ENCODE measurements at places on chromosomes 2 and 18.

DNA sequence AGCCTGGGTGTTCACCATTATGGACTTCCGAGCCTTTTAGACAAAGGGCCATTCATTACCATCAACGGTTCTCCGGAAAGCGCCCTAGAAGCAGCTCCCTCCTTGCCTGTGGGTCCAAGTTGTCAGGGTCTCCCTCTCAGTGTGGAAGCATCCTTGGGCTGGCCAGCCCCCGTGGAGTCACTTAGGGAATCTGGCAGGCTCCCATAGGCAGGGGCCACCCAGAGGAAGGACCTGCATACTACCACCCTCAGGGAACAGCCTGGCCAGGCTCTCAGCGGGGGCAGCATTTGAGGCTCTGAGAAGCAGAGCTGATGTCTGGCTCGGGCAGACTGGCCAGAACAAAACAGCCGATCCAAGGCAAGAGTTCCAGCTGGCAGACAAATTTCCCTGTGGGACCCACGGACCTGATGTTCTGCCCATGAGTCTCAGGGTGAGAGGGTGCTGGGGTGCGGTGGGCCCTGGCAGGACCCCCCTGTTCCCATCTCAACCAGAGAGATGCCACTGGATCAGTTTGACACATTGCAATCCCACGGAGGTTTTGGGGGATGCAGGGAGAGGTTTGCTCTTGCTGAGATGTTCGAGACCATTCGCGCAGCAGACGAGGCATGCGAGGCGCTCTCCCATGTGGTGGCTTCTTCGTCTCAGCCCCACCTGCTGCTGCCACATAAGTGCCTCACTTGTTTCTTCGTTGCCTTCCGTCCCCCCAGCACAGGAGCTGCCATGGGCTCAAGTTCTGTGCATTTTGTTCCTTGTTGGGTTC, 56.9 kb downstream of the ACKR3 start:
- no peak for DNase-seq

GRCh38 chr2:12412898-12413305, 303.8 kb upstream of the TRIB2 start:
- DNase-seq, result peak; percentile 50

GRCh38 chr18:51425475-51425874, 228.0 kb upstream of the MEX3C start:
- no peak for DNase-seq

- peak; percentile 95 for DNase-seq
Measured at GRCh38 chr2:54903736-54904554, 146.3 kb downstream of the RTN4 start.

GRCh38 chr2:70830366-70830765, 5.2 kb downstream of the CD207 start:
- DNase-seq, result no peak

GRCh38 chr18:1383465-1383864, 478.8 kb downstream of the ADCYAP1 start:
- no peak for DNase-seq

DNA sequence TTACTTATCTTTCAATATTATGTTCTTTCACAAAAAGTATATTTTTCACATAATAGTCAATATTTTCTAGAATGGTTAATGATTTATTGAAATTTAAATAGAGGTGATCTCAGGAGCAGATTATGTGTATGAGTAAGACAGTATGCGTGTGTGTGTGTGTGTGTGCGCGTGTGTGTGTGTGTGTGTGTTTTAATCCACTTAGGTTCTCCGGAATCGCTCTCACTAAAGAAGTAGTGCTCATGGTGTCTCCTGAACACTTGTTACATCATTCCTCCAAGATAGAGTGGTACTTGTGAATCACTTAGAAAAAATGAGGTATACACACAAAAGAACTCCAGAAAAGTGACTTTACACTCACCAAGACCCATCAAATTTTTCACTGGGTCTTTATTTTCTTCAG, 91.0 kb upstream of the KCNH7 start:
- DNase-seq, result no peak

- DNase-seq, result no peak
Measured at GRCh38 chr2:234869969-234870368, 81.8 kb upstream of the SH3BP4 start.

DNA sequence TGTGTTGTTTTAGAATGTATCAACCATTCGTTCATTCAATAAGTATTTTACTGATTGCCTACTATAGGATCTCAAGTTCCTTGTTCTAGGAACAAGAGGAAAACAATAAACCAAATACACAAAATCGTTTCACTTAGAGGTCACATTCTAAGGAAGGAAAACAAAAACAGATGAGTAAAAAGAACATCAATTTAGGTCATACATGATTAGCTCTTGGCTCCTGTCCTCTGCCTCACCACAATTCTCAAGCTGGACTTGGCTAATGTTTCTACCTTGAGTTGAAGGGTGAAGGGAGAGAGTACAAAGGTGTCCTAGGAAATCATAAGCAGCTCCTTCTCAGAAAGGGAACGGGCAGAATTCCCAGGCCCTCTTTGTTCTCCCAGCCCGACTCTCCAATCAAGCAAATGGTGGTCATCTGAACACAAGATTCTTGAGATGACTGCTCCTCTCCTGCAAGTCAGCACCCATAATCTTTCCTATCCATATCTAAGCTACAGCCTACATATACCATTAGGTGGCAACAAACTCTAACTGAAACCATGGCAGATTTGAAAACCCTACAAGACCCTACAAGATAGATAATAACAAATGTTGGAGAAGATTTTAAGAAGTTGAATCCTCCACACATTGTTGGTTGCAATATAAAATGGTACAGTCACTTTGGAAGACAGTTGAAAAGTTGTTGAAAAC, 76.0 kb downstream of the CBLN2 start:
- DNase-seq, result peak; percentile 1

- peak; percentile 72 for DNase-seq
Measured at GRCh38 chr2:48414980-48415835, 114.7 kb upstream of the STON1 start.

DNA sequence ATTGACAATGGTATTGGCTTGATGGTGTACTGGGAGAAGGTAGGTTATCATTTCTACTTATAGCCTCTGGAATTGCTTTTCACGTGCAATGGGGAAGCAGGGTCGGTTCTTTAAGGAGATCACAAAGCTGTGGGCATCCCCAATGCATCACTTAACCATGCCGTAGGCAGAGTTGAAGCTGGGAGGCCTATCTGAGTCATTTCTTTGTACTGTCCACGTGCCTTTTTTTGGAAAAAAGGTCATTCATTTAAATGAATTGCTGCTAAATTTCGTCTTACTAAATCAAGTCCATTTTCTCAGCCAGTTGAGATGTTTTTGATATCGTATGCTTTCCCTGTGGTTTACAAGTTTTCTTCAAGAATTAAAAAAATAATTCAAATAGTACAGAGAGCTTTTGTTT, 17.2 kb upstream of the GYPC start:
- no peak for DNase-seq

DNA sequence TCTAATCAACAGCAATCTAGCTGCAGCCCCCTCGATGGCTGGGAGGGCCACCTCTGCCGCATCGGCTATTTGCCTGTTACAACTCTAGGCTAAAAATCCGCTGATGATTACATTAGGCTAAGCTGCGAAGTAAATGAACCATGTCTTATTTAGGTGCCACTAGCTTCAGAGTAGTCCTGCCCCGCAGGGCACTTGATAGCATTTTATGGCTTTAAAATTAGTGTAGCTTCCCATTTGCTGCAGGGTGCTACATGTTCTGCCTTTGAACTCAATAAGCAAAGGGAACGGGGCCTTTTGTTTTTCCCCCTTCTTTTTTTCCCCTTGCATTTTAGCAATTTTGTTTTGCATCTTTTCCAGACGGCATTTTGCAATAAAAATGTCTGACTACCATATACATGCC, 270.2 kb downstream of the GBX2 start:
- DNase-seq, result no peak

- no peak for DNase-seq
Measured at GRCh38 chr2:234249873-234250272, 199.4 kb downstream of the SPP2 start.

GRCh38 chr2:17476830-17477229, 41.4 kb downstream of the RAD51AP2 start:
- peak; percentile 82 for DNase-seq

DNA sequence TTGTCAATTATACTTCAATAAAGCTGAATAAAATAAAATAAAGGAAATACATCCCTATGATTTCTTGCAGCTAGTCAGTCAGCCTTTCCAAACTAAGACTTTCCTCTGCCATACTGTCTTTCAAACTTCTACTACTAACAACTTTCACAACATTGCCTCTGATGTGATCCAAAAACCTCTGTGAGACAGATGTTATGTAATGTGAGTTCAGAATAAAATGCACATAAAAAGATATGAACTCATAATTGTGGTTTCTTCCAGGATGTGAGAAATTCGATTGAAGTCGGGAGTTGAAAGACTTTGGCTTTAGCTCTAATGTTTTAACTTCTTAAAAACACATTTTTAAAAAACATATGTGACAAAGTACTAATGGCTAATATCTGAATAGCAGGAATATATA, 98.7 kb downstream of the PIGN start:
- peak; percentile 14 for DNase-seq

GRCh38 chr2:145725876-145726275, 1206.0 kb upstream of the ZEB2 start:
- no peak for DNase-seq

- no peak for DNase-seq
Measured at GRCh38 chr2:85163675-85164074, 30.5 kb downstream of the TCF7L1 start.

DNA sequence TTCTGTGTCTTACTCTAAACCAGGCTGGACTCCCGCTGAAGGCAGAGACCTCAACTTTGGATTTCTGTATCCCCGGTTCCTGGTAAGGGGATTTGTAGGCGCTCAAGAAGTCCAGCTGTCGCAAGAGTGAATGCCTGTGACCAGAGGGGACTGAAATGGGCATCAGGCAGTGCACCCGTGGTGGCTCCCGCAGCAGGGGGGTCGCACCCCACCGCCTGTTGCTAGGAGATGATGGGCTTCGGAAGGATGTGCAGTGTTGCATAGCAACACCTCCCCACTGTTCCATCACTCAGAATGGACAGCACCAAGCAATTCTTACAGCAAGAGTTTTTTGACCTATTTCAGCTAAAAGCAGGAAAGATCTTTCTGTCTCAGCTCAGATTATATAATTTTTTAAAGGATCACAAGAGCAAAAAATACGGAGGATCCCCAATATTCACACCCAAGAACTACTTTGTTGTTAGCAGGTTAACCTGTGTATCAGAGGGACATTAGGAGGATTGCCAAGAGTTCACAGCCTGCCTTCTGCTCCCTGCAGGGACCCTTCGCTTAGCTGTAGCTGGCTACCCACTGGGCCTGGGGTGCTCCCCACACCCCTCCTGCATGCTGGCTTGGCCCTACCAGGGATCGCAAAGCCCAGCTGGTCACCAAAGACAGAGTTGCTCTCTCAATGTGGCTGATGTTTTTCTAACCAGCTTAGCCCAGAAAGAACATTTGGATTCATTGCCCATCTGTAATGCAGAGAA, 63.8 kb downstream of the SOWAHC start:
- DNase-seq, result no peak

- no peak for DNase-seq
Measured at GRCh38 chr2:45869165-45869501, 217.7 kb downstream of the PRKCE start.

GRCh38 chr2:169136885-169137534, 67.6 kb downstream of the DHRS9 start:
- DNase-seq, result no peak

GRCh38 chr2:63648632-63649031, 59.9 kb downstream of the MDH1 start:
- no peak for DNase-seq

- DNase-seq, result no peak
Measured at GRCh38 chr2:124702777-124703176, 677.7 kb downstream of the CNTNAP5 start.

Data from fibroblast of villous mesenchyme (primary cell).